ENCODE measurements at places on chromosomes 7 and 10.
A peak's percentile ranks its signal among the peaks of the same experiment; 100 is the strongest.

DNA sequence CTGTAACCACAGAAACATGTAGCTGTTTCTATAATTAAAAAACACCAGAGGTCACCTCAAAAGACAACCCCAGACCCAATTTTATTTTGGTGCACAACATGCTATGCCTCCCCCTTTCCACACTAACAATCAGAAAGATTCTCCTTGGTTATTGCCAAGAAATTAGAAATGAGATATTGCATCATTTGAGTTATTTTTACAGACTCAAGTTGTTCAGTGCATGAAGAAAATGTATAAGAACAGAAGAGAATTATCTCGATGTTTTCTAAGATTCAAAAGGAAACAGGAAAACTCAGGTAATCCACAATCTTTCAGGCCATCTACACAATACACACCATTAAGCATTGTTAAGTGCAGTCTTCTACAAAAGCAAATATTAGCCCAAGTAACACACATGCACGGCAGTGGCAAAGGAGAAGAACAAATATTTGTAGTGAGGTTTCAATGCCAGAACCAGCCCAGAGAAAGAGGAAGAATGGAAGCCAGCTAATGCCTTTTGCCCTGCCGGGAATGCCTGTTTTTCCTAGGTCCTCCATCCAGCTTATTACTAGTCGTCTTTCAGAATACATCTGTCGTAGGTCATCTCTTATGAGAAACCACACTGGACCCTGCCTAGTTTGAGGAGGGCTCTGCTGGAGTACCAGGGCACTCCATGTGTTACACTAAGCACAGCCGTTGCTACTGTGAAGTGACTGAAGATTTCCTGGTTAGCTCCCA lies 67.6 kb upstream of the C1GALT1 start:
- peak; percentile 87 for DNase-seq

- DNase-seq, result no peak
Measured at GRCh38 chr10:61992671-61993668, 91.5 kb downstream of the ARID5B start.

DNA sequence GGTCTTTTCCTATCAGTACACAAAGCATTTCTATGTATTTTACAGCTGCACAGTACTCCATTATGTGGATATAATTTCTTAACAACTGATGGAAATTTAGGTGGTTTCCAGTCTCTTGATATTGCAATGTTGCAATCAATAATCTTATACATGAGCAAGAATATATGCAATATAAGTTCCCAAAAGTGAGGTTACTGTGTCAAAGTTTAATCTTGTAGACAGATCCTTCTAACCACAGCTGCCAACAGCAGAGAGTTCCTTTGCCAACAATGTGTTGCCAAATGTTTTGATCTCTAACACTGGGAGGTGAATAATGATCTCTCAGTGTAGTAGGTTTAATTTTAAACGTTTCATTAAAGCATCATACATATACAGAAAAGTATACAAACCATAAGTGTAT lies 54.5 kb downstream of the CUL2 start:
- DNase-seq, result no peak

- DNase-seq, result no peak
Measured at GRCh38 chr10:104824380-104825006, 183.4 kb downstream of the SORCS3 start.

GRCh38 chr7:130959743-130960207 lies 225.8 kb upstream of the KLF14 start:
- DNase-seq, result no peak

GRCh38 chr10:52256832-52257691 lies 57.0 kb upstream of the DKK1 start:
- no peak for DNase-seq

- DNase-seq, result peak; percentile 4
Measured at GRCh38 chr10:106705681-106706100, 458.8 kb downstream of the SORCS1 start.

DNA sequence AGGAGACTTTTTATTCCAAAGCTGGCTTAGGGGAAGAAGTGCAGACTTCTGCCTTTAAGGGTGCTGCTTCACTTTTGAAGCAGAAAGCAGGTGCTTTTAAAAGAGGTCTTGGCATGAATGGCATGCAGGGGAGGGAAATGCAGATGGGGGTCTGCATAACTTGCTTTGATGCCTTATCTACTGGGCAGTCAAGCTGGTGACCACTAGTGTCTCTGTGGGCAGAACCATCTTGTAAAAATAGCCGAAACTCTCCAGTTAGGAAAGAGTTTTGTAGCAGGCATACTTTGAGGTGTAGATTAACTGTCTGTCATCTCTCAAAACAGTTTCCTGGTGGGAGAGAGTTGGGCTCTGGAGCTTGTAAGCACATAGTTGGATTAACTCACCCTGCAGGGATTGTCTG lies 9.9 kb upstream of the CTNNA3 start:
- DNase-seq, result no peak

DNA sequence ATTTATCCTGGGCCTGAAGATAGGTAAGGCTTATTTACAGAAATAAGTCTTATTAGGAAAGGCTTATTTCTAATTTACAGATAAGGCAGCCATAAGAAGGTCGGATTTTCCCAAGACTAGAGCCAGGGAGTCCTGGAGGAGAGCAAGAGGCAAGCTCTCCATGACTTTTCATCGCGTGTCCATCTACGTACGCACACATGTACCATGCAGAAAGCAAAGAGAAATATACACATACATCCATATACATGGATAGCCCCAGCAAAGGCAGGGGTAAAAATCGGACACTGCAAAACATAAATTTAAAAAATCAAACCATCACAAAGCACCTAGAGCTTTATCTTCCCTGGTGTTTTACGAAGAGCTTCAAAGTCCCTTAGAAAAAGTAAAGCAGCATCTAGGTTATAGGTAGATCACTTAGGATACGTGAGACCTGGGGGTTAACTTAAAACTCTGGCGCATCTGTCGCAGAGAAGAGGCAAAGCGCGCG lies 25.8 kb upstream of the ZRANB1 start:
- DNase-seq, result no peak

- DNase-seq, result no peak
Measured at GRCh38 chr10:97519342-97519741, 20.6 kb downstream of the UBTD1 start.

GRCh38 chr7:30352169-30352568 lies 67.8 kb downstream of the ZNRF2 start:
- no peak for DNase-seq

- DNase-seq, result no peak
Measured at GRCh38 chr10:55426138-55426537, 625.1 kb upstream of the PCDH15 start.

GRCh38 chr7:101684983-101685330 lies 55.9 kb upstream of the MYL10 start:
- DNase-seq, result no peak

DNA sequence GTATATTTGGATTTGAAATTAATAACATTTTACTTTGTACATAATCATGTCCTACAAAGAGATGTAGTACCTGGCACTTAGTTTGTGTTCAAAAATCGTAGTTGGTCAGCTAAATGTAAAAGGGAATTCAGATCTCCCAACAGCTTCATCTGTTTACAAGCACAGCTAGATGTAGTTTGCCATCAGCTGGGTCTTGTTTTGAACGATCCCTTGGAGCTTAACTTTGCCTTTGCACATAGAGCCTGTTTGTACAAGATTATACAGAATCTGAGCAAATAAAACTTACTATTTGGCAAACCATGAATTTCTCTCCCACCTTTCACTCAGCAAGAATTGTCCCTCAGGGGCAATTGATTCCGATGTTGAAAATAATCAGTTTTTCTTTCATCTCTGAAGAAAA lies 36.1 kb upstream of the ADD3 start:
- no peak for DNase-seq

DNA sequence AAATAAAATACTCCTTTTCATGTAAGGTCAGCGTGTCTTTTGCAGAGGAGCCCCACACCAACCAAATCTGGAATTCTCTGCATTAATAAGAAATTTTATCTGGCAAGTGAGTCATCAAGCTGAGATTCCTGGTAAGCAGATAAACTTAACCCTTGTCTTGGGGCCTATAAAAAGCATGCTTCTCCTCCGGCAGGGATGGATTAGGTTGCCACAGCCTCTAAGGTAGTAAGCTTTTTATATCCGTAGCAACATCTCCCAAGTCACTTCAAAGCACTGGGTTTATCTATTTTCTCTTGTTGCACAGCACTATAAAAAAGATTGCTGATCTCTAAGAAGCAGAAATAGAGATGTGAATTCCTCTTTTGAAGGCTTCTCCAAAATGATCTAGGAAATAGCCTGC lies 202.8 kb upstream of the NOBOX start:
- DNase-seq, result no peak

GRCh38 chr10:34137955-34138354 lies 677.1 kb downstream of the PARD3 start:
- DNase-seq, result no peak

DNA sequence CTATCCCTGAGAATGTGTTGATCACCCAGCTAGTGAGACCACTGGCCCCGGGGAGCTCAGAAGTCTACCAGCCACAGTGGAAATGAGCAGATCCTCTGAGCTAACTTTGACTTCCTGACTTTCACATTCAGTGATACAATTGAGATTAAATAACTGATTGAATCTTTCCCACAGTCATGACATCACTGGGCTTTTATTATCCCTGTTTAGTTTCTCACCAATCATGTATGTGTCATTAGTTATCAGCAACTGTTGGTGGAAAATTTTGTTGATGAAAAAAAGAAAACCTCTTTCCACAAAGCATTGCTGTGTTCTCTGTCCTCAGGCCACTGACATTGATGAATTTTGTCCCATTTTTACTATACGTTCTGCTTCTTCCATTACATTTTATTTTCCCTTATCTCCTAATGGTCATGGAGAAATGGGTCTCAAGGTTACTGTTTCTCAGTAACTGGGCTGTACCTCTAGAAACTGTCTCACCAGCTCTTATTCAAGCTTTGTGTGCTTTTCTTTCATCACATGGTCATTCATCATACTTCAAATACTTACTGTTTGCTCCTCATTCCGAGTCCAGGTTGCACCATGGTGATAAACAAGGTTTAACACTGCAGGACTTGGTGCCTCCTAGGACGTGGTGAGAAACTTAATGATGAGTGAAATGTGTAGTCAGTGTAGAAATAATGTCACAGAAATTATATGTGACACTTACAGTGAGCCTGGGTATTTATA lies 304.7 kb downstream of the CDK14 start:
- DNase-seq, result no peak

DNA sequence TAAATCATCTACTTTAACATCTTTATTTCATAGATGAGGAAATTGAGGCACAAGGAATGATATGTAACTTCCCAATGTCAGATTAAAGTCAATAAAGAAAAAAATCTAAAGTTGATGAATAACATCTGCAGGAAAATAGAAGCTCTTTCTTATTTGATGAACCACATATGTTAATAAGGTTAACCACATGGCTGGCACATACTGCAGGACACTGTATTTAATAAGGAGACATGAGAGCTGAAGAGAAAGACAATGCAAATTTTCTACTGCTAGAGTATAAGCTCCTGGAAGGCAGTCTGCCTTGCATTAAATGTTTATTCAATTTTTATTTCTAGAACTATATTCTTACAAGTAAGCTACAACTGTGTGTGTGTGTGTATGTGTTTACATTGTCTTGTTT lies 4.4 kb downstream of the RAB11FIP2 start:
- DNase-seq, result no peak

- DNase-seq, result no peak
Measured at GRCh38 chr7:381211-382042, 91.5 kb downstream of the FOXL3 start.

- DNase-seq, result no peak
Measured at GRCh38 chr10:33706191-33706590, 371.7 kb upstream of the NRP1 start.

- DNase-seq, result no peak
Measured at GRCh38 chr10:77631241-77631640, 6.4 kb downstream of the KCNMA1 start.

DNA sequence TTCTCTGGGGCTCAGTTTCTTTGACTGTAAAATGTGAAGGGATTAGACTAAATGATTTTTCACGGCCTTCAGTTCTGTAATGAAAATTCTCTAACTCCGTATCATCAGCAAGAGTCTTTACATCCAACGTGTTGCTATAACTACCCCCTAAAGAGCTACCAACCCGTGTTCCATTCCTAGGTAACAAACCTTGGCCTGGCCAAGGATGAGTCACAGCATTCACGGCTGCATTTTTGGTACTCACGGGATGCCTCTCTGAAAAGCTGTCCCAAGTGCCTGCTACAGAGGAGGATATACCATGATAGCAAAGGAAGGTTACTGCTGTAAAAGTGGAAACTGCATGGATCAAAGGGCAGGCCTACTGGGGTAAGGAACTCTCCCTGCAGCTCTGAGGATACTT lies 5.9 kb downstream of the LRRC4 start:
- DNase-seq, result no peak

DNA sequence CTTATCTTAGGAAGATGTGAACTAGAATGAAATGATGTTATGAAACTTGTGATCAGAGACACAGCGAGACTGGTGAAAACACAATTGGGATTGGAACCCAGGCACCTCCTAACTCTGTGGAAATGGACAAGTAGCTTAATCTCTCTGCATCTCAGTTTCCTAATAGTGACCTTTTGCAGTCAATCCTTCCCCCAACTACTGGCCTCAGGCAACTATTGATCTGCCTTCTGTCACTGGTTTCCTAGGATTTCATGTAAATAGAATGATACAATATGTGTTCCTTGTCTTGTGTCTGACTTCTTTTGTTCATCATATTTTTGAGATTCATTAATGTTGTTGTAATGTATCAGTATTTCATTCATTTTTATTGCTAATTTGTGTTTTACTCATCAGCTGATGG lies 341.7 kb downstream of the REEP3 start:
- no peak for DNase-seq

GRCh38 chr7:99504281-99504602 lies 220 bp upstream of the ZKSCAN5 start:
- peak; percentile 99 for DNase-seq

DNA sequence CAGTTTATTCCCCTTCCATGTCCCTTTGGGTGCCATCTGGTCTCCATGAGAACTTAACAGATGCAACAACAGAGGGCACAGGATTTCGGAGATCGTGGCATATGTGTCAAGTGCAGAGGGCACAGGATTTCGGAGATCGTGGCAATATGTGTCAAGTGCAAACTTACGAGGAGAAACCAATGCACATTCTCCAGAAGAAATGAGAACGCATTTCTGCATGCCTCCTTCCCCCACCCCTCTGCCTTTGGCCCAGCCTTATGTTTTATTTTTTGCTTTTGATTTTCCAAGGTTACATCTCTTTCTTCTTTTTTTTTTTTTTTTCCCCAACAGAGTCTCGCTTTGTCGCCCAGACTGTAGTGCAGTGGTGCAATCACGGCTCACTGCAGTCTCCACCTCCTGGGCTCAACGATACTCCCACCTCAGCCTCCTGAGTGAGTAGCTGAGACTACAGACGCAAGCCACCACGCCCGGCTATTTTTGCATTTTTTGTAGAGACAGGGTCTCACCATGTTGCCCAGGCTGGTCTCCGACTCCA lies 586 bp upstream of the ANKRD26 start:
- DNase-seq, result no peak

Measured in NCI-H1092 (cell line).